ENCODE measurements at places on chromosomes 16 and 17. TPM values are rescaled to one million over a fixed set of nuclear protein-coding genes. Genes with fewer than 3 reads are reported as not detected.

DNA sequence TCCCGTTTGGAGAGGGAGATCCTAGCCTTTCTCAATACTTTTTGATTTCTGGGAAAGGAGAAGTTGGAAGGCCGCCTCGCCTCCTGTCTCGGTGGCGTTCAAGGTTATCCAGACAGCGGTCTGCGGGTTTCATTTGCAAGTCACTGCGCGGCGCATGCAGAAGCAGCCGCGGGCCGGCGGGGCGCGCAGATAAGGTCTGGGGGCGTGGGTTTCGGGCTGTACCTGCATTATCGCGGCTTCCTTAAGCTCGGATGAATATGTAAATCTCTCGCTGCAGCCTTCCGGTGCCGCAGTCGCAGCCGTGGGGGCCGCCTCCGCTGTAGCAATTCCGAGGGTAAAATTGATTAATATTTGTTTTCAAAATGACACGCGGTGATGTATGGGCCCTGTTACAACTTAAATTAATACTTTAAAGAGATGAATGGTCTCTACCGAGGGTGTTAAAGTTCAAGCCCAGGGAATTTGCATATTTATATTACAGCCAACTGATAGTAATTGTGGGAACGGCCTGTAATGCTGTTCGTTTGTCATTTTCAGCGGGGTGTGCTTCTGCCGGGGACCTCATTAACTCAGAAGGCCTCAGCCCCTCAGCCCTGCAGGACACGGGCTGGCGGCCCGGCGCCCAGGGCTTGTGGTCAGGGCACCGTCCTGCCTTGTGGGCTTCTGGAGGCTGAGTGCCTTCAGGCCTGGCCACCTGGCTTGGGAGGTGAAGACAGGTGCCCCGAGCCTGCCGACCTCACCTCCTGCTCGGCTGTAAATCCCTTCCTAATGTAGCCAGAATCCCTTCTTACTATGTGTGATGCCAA, 99.4 kb downstream of the CYLD start:
- H3K27ac ChIP-seq, result no peak overlapping the region
- 0 out of 2 replicates have a peak, but pooled peaks cover 3% of the 10 kb centered on the region for H3K4me1 ChIP-seq
- 0 out of 2 replicates have a peak, but pooled peaks cover 6% of the 10 kb centered on the region for H3K27me3 ChIP-seq

DNA sequence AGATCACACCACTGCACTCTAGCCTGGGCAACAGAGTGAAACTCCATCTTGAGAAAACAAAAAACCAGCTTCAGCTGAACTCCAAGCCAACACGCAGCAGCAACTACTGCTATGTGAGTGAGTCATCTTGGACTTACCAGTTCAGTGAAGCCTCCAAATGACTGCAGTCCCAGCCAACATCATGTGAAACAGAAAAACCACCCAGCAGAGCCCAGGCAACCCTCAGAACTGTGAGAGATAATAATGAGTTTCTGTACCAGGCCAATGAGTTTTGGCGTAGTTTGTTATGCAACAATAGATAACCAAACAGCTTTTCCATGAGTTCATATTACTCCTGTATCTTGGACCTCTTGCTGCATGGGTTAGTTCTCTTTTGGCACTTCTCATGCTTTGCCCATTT, 23.3 kb downstream of the PHF12 start:
- no peak for DNase-seq
- no peaks in the 10 kb centered on the region for H3K4me1 ChIP-seq
- H3K4me3 ChIP-seq, result no peak overlapping the region

The KRTAP9-2 gene
- total RNA-seq, result not detected

- no peaks in the 10 kb centered on the region for H3K4me1 ChIP-seq
- no peak overlapping the region for H3K4me3 ChIP-seq
- no peak for DNase-seq
- no peak overlapping the region for H3K27ac ChIP-seq
- no peaks in the 10 kb centered on the region for H3K36me3 ChIP-seq
- H3K27me3 ChIP-seq, result no peaks in the 10 kb centered on the region
Observed at GRCh38 chr17:78763561-78763960, 18.5 kb downstream of the CYTH1 start.

DNA sequence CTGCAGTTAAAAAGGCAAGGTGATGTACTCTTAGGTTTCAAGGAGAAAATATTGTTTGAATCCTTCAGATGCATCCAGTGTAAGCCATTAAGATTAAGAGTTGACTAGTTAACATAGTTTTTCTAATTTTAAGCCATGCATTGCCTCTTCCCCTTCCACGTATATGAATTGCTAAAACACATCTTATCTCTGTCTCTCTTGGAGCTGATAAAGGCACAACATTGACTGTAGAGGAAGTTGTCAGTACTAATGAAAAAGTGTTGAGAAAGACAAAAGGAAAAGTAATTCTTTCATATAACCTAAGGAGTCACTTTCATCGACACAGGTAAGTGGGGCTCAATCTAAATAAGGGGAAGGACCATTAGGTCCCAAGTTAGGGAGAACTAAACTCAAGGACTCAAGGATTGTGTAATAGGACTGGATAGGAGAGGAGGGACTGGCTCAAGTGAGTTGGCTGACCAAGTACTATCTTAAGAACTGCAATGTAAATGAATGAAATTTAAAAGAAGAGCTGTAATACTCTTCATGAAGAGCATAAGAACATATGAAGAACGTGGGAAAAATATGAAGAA, 55.6 kb downstream of the GRB7 start:
- DNase-seq, result no peak
- no peaks in the 10 kb centered on the region for H3K36me3 ChIP-seq
- no peak overlapping the region for H3K4me3 ChIP-seq
- no peak overlapping the region for H3K27ac ChIP-seq

The ALOX15 gene
- 1.4 TPM for total RNA-seq

The CFAP52 gene
- total RNA-seq, result not detected

The MMP15 gene
- total RNA-seq, result 79.1 TPM

- H3K4me1 ChIP-seq, result peaks cover 58% of the 10 kb centered on the region
- peaks cover 22% of the 10 kb centered on the region for H3K27me3 ChIP-seq
- peak overlapping the region; percentile 91 for H3K27ac ChIP-seq
- DNase-seq, result peak; percentile 96
- H3K36me3 ChIP-seq, result no peaks in the 10 kb centered on the region
Observed at GRCh38 chr17:7132511-7133094, 18.0 kb upstream of the ASGR2 start.

- no peak overlapping the region for H3K4me3 ChIP-seq
- H3K4me1 ChIP-seq, result no peaks in the 10 kb centered on the region
- H3K27me3 ChIP-seq, result no peaks in the 10 kb centered on the region
- no peak for DNase-seq
- no peaks in the 10 kb centered on the region for H3K36me3 ChIP-seq
Observed at GRCh38 chr16:9843424-9844018, 338.7 kb downstream of the GRIN2A start.

- DNase-seq, result no peak
- no peaks in the 10 kb centered on the region for H3K4me1 ChIP-seq
- no peaks in the 10 kb centered on the region for H3K36me3 ChIP-seq
- no peak overlapping the region for H3K27ac ChIP-seq
- no peaks in the 10 kb centered on the region for H3K27me3 ChIP-seq
Observed at GRCh38 chr17:14760212-14760611, 459.3 kb downstream of the HS3ST3B1 start.

The FAM171A2 gene
- 35.4 TPM for total RNA-seq

The TNFRSF17 gene
- not detected for total RNA-seq

DNA sequence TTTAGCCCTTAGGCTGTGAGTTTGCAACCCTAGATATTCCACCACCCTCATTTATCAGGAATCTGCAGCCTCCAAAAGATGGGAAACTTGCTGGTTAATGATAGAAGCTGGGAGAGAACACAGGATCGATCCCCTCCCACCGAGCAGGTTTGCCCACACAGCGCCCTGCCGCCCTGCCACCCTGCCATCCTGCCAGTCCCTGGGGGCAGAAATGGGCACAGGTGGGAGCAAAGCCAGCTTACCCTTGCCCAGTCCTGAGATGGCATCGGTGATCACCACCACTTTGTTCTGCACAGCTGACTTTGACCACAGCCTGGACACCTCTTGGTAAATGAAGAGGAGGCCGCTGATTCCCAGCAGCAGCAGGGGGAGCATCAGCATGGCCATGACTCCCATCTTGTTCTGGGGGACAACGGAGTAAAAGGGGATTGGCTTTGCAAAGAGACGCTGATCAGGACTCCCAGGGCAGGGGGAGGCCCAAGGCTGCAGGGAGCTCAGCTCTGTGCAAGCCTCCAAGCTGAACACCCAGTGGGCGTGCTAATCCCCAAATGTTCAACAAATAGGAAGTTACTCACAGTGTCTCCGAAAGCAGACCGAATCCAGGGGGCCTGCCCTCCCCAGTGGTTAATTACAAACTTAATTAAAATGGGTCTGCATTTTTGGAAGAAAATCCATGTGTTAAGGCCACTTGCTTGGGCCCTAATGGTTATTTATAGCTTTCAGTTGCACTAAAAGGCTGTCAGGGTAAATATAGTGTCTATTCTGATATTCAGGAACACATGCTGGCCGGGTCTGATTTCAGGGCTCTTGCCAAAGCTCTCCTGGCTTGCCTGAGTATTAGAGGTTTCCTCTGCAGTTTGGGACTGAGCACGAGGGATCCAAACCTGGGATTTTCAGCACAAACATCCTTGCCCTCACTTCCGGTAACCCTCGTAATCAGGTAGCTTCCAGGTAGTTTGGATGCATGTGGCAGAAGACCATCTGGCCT, at the start of gene DHRS7C:
DHRS7C (minus strand) TSS at position 704 of the 988 bp plus-strand sequence; CDS start at position 396, 308 bp downstream.
- no peak within 1 kb of the TSS for H3K27ac ChIP-seq
- no peaks in the 10 kb centered on the region for H3K27me3 ChIP-seq
- no peak for DNase-seq
- H3K4me3 ChIP-seq, result no peak within 1 kb of the TSS
- no peaks in the 10 kb centered on the region for H3K4me1 ChIP-seq
- H3K36me3 ChIP-seq, result no peaks in the 10 kb centered on the region

DNA sequence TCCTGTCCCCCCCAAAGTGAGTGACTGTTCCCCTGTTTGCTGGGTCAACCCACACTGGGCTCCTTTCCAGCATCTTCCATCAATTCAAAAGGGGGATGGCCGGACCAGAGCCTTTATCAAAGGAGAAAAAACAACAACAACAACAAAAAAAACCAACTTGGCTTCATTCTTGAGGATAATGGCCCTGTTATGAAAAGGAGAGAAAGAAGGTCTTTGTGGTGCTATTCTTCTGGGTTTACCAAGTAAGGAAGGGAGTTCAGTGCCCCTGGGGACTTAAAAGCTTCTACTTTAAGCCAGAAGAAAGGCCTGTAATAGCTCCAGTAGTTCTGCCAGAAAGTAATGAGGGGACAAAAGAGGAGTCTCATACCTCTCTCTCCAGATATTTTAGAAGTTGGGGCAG, 71.5 kb downstream of the RGS9 start:
- no peak overlapping the region for H3K27ac ChIP-seq
- no peaks in the 10 kb centered on the region for H3K27me3 ChIP-seq
- H3K36me3 ChIP-seq, result no peaks in the 10 kb centered on the region

The TAT gene
- total RNA-seq, result not detected

- no peak overlapping the region for H3K4me3 ChIP-seq
- H3K4me1 ChIP-seq, result no peaks in the 10 kb centered on the region
- H3K27me3 ChIP-seq, result no peaks in the 10 kb centered on the region
- DNase-seq, result no peak
Observed at GRCh38 chr16:20306401-20306800, 20.9 kb downstream of the GP2 start.

The CARD14 gene
- not detected for total RNA-seq

The SULT1A2 gene
- total RNA-seq, result 0.12 TPM

The VMO1 gene
- not detected for total RNA-seq

GRCh38 chr16:3113765-3114479, 1.5 kb downstream of the ZNF205 start:
- H3K27ac ChIP-seq, result no peak overlapping the region
- H3K4me1 ChIP-seq, result peaks cover 16% of the 10 kb centered on the region
- H3K36me3 ChIP-seq, result peaks cover 9% of the 10 kb centered on the region
- no peak for DNase-seq
- no peaks in the 10 kb centered on the region for H3K27me3 ChIP-seq
- H3K4me3 ChIP-seq, result peak overlapping the region; percentile 99

DNA sequence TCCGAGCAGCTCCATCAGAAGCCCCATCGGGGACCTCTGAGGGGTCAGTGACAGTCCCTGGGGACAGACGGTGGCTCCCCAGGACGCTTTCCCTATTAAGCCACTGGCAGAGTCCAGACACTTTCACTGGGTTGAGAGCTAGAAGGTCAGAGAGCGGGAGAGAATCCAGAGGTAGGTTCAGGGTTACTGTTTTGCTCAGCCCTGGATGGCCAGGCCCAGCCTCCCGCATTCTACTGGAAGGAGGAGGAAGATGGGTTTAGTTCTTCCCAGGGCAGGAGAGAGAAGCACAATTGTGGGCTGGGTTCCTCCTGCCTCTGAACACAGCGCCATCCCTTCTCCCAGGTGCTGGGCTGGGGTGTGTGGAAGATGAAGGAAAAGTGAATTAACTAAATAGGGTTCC, 452.8 kb downstream of the SLC39A11 start:
- no peak for DNase-seq
- H3K4me3 ChIP-seq, result no peak overlapping the region
- no peak overlapping the region for H3K27ac ChIP-seq
- no peaks in the 10 kb centered on the region for H3K27me3 ChIP-seq
- H3K4me1 ChIP-seq, result no peaks in the 10 kb centered on the region
- H3K36me3 ChIP-seq, result no peaks in the 10 kb centered on the region

GRCh38 chr17:71286625-71287024, 834.2 kb upstream of the SOX9 start:
- H3K4me1 ChIP-seq, result peaks cover 14% of the 10 kb centered on the region
- DNase-seq, result peak; percentile 72
- no peak overlapping the region for H3K27ac ChIP-seq

- no peaks in the 10 kb centered on the region for H3K36me3 ChIP-seq
- DNase-seq, result peak; percentile 53
- no peaks in the 10 kb centered on the region for H3K27me3 ChIP-seq
- H3K4me1 ChIP-seq, result no peaks in the 10 kb centered on the region
- H3K4me3 ChIP-seq, result no peak overlapping the region
Observed at GRCh38 chr17:14664511-14664910, 363.6 kb downstream of the HS3ST3B1 start.

DNA sequence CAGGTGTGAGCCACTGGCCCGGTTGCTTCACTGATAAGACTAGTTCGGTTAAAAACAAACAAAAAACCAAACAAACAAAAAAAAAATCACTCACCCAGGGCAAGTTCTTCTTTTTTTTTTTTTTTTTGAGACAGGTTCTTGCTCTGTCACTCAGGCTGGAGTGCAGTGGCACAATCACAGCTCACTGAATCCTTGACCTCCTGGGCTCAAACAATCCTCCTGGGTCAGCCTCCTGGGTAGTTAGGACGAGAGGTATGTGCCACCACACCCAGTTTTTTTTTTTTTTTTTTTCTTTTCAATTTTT, 119.5 kb upstream of the CORO6 start:
- no peaks in the 10 kb centered on the region for H3K36me3 ChIP-seq
- DNase-seq, result no peak
- H3K4me3 ChIP-seq, result no peak overlapping the region
- H3K27me3 ChIP-seq, result no peaks in the 10 kb centered on the region
- H3K4me1 ChIP-seq, result no peaks in the 10 kb centered on the region

DNA sequence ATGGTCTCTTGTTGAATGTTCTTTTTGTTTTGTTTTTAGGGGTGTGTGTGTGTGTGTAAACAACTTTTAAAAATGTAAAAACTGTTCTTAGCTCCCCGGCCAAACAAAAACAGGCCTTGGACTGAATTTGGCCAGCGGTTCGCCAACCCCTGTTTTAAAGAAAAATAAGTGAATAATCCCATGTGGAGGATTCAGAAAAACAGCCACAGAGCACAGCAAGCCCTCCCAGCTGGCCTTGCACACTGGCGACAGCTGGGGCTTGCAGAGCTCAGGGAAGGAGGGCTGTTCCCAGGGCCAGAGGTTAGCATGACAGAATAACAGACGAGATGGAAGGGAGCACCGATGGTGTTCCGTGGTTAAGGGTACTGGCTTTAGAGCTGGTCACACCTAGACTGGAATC, 39.0 kb downstream of the EMP2 start:
- no peaks in the 10 kb centered on the region for H3K4me1 ChIP-seq
- DNase-seq, result no peak
- no peaks in the 10 kb centered on the region for H3K27me3 ChIP-seq
- H3K36me3 ChIP-seq, result no peaks in the 10 kb centered on the region
- H3K27ac ChIP-seq, result no peak overlapping the region

GRCh38 chr16:72908362-72909167, 139.4 kb downstream of the ZFHX3 start:
- H3K27me3 ChIP-seq, result no peaks in the 10 kb centered on the region
- no peak overlapping the region for H3K4me3 ChIP-seq
- no peak overlapping the region for H3K27ac ChIP-seq

The TERB1 gene
- not detected for total RNA-seq

The MMP2 gene
- 43.8 TPM for total RNA-seq

Measured in GM23338 (cell line).